ENCODE measurements at places on chromosomes 5 and 9.

- DNase-seq: no peak
Measured at GRCh38 chr5:81601919-81602318, 149.0 kb downstream of the SSBP2 start.

DNA sequence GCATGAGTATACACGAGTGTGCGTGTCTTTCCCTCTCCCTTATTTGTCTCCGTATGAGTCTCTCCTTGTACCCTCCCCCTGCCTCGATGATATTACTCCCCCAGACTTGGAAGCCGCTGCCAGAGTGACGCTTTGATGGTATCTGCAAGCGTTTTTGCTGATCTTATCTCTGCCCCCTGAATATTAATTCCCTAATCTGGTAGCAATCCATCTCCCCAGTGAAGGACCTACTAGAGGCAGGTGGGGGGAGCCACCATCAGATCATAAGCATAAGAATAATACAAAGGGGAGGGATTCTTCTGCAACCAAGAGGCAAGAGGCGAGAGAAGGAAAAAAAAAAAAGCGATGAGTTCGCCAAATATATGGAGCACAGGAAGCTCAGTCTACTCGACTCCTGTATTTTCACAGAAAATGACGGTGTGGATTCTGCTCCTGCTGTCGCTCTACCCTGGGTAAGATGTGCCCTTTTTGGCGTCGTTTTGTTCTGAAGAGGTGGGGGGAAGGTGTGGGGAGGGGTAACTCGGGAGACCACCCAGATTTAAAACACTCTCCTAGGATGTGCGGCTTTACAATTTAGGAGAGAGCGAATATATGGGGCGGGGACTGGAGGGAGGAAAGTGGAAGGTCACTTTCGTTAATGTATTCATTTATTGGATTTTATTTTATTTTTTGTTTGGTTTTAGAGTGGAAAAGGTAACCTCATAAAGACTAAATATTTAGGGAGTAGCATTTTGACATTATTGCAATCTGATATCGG is at the start of gene GABRG2:
Gene GABRG2 (plus strand): TSS at position 119 of the 757 bp plus-strand sequence. CDS start 227 bp downstream, at position 346.
- no peak for DNase-seq

- DNase-seq: no peak
Measured at GRCh38 chr5:60829490-60830266, 14.4 kb downstream of the ELOVL7 start.

DNA sequence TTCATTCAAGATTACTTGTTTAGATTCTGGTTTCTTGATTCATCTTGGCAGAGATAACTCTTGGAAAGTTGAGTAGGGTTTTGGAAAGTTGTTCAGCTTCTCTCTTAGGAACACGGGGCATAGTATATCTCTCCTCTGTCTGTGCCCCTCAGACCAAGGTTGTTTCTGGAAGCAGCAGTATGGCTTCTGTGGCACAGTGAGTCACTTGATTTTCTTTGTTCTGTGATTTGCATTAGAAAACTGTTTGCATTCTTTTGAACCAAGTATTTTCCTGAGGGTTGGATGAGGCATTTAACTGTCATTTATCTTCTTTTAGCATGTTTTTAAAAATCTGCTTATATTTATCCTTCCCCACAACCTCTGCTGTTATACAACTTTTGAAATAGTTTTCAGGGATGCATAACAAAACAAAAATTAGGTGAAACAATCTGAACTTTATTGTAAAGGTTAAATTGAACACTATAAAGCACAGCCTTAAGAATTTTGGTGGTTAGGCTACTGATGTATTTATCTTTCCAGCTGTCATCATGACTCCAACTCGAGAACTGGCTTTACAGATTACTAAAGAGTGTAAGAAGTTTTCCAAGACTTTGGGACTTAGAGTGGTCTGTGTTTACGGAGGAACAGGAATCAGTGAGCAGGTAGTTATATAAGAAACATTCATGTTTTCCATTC is 26.5 kb downstream of the DDX46 start:
- no peak for DNase-seq

- no peak for DNase-seq
Measured at GRCh38 chr9:99181206-99181605, 40.5 kb downstream of the ALG2 start.

DNA sequence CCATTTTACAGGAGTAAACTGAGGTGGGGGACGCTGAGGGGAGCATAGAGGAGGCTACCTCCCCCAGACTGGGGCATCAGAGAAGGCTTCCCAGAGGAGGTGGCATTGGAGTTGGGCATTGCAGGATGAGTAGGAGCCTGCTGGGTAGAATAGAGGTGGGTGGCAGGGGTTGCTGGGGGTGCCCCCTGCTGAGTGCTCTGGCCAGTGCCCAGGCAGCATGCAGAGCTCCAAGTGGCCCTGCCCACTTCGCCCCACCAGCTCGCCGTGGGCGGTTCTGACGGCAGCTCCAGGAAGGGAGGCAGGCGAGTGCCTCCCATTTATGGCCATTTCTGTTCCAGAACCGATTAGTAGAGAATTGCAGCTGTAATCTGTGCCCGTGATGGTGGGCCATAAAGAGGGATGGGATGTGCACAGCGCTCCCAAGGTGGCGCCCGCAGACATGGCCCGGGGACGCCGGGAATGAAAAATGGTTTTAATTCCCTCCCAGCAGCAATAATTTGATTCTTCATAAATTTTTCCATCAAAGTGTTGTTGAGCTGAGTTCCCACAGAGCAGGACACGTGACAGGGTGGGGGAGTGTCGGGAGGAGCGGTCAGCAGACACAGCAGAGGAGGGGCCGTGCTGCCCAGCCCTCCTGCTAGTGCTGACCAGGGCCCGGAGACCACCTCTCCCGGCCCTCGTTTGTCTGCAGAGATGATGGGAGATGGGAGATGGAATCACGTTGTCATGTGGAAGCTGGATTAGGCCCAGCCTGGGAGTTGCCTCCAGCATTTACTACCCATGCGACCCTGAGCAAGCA is 75.5 kb downstream of the LMX1B start:
- no peak for DNase-seq

- no peak for DNase-seq
Measured at GRCh38 chr5:135329913-135330797, 68.9 kb downstream of the MACROH2A1 start.

DNA sequence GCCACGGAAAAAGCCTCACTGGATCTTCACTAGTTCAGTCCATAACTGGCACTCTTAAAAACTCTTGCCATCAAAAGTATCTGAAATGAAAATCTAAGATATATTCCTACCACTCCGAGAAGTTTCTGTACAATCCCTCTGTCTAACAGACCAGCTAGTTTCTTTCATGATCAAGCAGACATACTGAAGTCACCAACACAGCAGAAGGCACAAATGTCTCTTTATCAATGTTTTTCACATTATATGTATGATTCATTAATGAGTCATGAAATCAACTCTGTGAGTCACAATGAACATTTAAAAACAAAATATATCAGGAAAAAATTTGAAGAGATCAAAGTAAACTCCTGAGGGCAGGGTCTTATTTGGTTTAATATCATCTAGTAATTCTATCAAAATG is 50.8 kb downstream of the F2R start:
- DNase-seq: no peak

GRCh38 chr9:121082075-121082474 is 7.3 kb downstream of the CNTRL start:
- no peak for DNase-seq

GRCh38 chr5:146878476-146879172 is at the start of gene PPP2R2B:
PPP2R2B (minus strand) TSS chr5:146878757.
- peak; percentile 68 for DNase-seq

DNA sequence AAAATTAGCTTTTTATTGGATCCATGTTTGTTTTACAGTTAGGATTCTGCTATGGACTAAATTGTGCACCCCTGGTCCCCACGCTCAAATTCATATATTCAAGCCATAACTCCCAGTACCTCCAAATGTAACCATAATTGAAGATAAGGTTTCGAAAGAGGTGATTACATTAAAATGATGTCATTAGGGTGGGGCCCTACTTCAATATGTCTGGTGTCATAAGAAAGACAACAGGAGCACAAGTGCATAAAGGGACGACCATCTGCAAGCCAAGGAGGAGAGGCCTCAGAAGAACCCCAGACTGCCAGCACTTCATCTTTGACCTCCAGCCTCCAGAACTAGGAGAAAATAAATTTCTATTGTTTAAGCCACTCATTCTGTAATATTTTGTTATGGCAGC is 7.4 kb upstream of the HNRNPA0 start:
- no peak for DNase-seq

DNA sequence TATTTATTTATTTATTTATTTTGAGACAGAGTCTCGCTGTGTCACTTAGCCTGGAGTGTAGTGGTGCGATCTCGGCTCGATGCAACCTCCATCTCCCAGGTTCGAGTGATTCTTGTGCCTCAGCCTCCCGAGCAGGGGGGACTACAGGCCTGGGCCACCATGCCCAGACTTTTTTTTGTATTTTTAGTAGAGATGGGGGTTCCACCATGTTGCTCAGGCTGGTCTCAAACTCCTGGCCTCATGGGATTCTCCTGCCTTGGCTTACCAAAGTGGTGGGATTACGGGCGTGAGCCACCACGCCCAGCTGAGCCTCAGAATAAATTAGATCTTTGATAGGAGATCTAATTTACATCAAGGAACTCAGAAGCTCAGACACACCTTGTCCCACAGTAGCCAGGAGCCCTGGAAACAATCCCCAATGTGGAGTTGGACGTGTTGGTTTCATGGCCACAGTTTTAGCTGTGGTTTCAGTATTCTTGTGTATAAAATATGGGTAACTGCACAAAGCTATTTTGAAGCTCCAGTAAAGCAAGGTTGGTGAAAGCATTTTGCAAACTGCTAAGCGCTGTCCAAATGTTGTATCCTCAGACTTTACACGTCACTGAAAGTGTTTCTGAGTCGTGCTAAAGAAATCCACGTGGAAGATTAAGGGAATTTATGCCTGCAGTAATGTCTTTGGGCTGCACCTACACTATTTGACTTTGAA is 3.0 kb upstream of the HNRNPAB start:
- DNase-seq: no peak

DNA sequence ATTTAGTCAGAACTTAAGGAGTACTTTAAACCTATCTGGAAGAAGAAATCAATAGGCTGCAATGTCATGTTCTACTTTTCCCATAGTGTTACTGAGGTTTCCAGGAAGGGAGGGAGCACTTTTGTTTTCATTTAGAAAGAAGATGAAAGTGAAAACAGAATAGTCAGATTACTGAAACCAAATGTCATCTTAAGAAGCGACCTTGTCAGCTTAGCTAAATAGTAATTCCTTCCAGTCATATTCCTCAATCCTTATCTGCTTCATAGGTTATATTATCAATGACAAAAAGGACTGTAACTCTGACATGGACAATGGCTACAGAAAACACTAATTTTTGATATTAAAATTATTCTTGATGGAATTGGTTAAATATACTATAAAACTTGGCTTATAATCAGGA is 27.7 kb downstream of the SAR1B start:
- DNase-seq: no peak

- no peak for DNase-seq
Measured at GRCh38 chr9:27154908-27155307, 45.9 kb downstream of the TEK start.

GRCh38 chr5:76404223-76405211 is 1.4 kb downstream of the IQGAP2 start:
- DNase-seq: peak; percentile 83

DNA sequence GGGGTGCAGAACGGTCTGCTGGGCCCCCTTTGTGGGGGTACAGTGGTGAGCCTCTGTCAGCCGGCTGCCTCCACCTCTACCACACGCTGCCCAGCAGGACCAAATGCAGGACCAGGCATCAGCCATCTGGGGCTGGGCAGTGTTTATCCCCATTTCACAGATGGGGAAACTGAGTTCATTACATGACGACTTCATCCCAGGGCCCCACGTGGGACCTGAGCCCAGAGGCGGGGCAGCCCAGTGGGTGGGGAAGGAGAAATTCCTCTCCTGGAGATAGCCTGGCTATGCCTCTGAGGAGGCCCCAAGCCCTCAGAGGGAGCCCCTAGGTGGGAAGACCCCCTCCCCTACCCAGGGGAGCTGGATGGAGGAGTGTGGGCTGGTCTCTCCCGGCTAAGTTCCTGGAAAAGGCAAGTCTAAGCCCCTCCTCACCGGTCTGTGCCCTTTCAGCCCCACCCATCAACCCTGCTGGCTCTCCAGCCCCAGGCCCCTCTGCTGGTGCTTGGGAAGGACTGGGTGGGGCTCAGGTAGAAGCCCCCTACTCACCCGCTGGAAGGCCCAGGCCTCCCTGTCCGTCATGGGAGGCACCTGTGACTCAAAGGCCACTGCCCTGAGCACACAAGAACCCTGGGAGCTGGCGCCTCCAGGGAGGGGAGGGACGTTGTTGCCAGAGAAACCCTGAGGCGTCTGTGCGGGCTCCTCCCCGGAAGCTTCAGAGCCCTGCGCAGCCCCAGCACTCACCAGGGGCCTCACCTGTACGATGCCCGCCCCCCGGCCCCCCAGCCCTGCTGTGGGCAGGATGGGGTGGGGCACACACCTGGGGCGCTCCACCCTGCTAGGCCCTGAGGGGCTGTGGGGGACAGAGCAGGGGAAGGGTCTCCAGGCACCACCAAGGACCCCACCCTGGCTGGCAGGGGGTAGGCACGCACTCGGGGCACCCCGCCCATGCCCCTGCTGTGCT is 7.4 kb upstream of the CCDC187 start:
- no peak for DNase-seq

- DNase-seq: no peak
Measured at GRCh38 chr9:130242270-130243014, 23.1 kb upstream of the HMCN2 start.

DNA sequence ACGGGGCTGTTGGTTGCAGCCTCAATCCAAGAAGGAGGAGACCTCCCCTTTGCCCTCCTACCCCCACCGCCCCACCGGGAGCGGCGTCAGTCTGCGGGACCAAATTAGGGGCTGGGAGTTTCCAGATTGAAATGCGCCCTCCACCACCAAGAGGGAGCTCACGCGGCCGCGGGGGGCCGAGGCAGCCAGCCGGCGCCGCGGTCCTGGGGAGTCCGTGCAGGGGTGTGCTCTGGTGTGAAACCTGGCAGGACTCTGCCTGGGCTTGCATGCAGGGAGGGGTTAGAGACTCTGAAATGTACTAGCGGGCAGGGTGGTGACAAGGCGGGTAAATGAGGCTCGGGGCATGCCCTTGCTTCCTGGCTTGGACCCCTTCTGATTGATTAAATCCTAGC is 989 bp upstream of the FBN2 start:
- DNase-seq: no peak

DNA sequence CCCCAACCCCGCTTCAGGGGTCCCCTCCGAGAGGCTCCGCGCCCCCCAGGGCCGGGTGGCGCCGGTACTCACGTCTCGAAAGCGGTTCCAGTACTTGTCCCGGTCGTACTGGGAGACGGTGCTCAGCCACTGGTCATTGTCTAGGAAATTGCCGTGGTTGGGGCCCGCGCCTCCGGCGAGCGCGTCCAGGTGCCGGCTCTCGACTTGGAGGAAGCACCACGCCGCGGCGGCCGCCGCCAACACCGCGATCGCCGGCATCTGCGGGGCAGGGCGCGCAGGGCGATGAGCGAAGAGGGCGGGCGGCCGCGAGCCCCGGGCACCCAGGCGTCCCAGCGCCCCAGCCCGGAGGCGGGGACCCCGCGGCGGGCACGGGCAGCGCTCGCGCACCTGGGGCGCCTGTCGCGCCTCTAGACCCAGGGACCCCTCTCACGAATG is 808 bp downstream of the SPOCK1 start:
- no peak for DNase-seq

GRCh38 chr5:59533730-59534108 is 359.8 kb downstream of the PDE4D start:
- no peak for DNase-seq
